A549 treated with CORT108297 at 1 μM for 4 hours (cell line): ENCODE measurements at places on chromosomes 13 and 19. TPM values are rescaled to one million over a fixed set of nuclear protein-coding genes. Genes with fewer than 3 reads are reported as not detected.

The NCAN gene
- 0.02 to 0.07 TPM (median 0.05 TPM) in 5 replicates for total RNA-seq

The APOC1 gene
- 119 to 132 TPM (median 122 TPM) in 5 replicates for total RNA-seq

The TTYH1 gene
- total RNA-seq, result 0.07 to 0.27 TPM (median 0.20 TPM) in 3 of 5 replicates, not detected in the others

The LYPD3 gene
- 0.27 to 0.62 TPM (median 0.45 TPM) in 5 replicates for total RNA-seq

The CEACAM8 gene
- total RNA-seq, result not detected in 5 replicates

The SPRED3 gene
- 1.3 to 2.7 TPM (median 2.3 TPM) in 5 replicates for total RNA-seq
